ENCODE measurements at places on chromosomes 3 and 15. TPM values are rescaled to one million over a fixed set of nuclear protein-coding genes. Genes with fewer than 3 reads are reported as not detected.

- H3K27ac ChIP-seq = peak overlapping the region; percentile 88
- H3K27me3 ChIP-seq = no peaks in the 10 kb centered on the region
- peaks cover 9% of the 10 kb centered on the region for H3K36me3 ChIP-seq
- peak; percentile 76 for DNase-seq
- H3K4me1 ChIP-seq = peaks cover 27% of the 10 kb centered on the region
Observed at GRCh38 chr15:66730168-66731021, 28.4 kb downstream of the SMAD6 start.

- no peak for DNase-seq
- H3K27ac ChIP-seq = no peak overlapping the region
- H3K4me1 ChIP-seq = no peaks in the 10 kb centered on the region
- H3K36me3 ChIP-seq = no peaks in the 10 kb centered on the region
- no peak overlapping the region for H3K4me3 ChIP-seq
- peaks cover 45% of the 10 kb centered on the region for H3K27me3 ChIP-seq
Observed at GRCh38 chr3:49654955-49655556, 19.1 kb upstream of the APEH start.

DNA sequence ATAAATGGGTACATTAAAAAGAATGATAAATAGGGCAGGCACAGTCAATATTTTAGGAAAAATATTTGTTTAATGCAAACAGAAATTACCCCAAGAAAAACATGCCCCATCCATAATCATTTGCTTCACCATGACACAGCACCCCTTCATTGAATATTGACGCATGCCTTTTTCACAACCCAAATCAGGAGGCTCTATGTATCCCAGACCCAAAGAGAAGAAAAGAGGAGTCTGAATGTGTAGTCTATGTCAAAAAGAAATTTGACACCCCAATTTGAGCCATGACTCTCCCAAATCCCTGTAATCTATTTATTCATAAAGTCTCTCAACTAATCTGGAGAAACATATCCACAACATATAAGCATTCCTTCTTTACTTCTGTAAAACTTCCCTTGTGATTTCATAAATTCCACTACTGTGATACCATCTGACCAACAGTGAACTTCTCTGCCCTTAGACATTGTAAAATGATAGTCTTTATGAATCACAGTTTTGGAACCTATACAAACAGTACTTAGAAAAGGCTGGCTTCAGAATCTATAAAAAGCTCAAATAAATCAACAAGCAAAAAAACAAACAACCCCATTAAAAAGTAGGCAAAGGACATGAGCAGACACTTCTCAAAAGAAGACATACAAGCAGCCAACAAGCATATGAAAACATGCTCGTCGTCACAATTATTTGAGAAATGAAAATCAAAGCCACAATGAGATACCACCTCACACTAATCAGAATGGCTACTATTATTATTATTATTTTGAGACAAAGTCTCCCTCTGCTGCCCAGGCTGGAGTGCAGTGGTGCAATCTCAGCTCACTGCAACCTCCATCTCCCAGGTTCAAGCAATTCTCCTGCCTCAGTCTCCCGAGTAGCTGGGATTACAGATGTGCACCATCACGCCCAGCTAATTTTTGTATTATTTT lies 53.4 kb upstream of the XRN1 start:
- no peak overlapping the region for H3K27ac ChIP-seq
- H3K36me3 ChIP-seq = peaks cover 4% of the 10 kb centered on the region
- H3K4me3 ChIP-seq = no peak overlapping the region
- H3K27me3 ChIP-seq = no peaks in the 10 kb centered on the region
- peak; percentile 89 for DNase-seq

GRCh38 chr3:136428167-136428566 lies 178.0 kb downstream of the PCCB start:
- H3K36me3 ChIP-seq = peaks cover 16% of the 10 kb centered on the region
- H3K27me3 ChIP-seq = no peaks in the 10 kb centered on the region
- no peak overlapping the region for H3K4me3 ChIP-seq
- H3K27ac ChIP-seq = no peak overlapping the region
- no peaks in the 10 kb centered on the region for H3K4me1 ChIP-seq

DNA sequence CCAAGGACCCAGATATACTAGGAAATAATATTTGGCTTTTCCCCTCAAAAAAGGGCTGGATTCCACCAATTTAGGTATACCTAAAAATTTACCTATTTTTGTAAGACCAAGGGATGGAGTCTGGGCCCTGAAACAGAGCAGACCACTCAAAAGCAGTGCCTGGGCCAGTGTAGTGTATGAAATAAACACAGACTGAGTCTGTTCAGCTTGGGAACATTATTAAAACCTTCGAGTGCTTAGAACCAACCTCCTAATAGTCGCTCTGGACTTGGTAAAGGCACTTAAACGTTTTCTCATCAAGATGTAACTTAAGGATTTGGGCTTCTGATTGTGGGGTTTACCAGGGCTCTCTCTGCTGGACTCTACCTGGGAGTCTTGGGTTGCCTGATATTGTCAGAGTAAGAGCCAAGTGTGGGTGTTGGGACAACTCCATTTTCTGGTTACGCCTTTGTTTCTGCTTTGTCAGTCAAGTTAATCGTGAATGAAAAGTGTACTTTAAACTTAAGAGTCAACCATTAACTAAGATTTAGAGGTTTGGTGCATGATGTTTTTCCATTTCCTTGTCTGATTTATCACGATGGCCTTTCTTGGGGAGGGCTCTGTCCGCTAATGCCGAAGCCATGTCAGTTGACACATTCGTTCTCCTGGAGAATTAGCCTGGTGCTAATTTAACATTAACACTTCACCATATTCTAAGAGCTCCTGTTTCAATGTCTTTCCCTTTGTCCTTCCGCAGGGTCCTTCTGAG lies 221.0 kb upstream of the TPM1 start:
- peaks cover 11% of the 10 kb centered on the region for H3K4me1 ChIP-seq
- H3K27ac ChIP-seq = no peak overlapping the region
- no peaks in the 10 kb centered on the region for H3K27me3 ChIP-seq
- no peak for DNase-seq
- H3K4me3 ChIP-seq = no peak overlapping the region

DNA sequence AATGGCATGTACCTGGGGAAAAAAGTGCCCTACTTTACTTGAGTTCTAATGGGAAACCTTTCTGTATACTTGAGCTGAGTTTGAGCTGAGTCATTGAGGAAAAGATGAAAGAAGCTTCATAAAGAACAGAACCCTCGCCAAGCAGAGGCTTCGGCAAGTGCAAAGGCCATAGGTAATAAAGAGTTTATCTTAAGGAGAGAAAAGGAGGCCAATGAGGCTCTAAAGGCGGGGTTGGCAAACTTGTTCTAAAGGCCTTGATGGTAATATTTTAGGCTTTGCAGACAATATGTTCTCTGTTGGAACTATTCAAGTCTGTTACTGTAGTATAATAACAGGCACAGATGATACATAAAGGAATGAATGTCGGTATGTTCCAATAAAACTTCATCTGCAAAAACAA lies 17.6 kb upstream of the TRAT1 start:
- no peaks in the 10 kb centered on the region for H3K36me3 ChIP-seq
- no peaks in the 10 kb centered on the region for H3K4me1 ChIP-seq
- no peaks in the 10 kb centered on the region for H3K27me3 ChIP-seq
- no peak for DNase-seq
- no peak overlapping the region for H3K4me3 ChIP-seq

DNA sequence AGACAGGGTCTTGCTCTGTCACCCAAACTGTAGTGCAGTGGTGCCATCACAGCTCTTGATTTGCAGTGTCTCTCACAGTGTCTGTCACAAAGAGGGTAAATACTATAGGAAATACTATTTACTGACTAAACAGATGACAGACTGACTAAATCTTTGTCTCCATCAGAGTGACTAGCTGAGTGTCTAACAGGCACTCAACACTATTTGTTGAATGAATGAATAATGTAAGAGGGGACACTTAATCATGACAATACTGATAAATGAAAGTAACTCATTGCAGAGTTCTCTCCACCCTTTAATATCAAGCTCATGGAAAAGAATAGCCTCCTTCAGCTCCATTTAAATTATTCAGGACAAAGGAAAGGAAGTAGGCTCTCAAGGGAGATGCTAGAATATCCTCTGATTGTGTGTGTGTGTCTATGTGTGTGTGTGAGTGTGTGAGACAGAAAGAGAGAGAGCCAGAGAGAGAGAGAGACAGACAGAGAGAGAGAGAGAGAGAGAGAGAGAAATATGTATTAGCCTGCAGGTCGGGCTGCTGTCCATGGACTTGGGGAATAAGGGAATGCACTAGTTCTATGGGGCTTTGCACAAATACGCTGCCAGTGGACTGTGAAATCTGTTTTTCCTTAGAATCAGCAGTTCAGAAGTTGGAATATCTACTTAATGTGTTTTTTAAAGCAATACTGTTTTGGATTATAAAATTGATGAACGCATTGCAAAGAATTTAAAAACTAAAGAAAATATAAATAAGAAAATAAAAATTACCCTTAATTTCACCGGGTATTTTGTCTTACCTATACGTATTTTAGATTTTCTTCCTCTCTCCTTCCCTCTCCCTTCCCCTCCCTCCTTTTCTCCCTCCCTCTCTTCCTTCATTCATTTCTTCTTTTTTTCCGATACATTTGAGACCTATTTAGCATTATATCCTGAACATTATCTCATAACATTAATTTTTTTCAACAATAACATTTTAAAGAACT lies 132.9 kb upstream of the LRIG1 start:
- H3K27ac ChIP-seq = no peak overlapping the region
- H3K4me3 ChIP-seq = no peak overlapping the region
- no peaks in the 10 kb centered on the region for H3K36me3 ChIP-seq

DNA sequence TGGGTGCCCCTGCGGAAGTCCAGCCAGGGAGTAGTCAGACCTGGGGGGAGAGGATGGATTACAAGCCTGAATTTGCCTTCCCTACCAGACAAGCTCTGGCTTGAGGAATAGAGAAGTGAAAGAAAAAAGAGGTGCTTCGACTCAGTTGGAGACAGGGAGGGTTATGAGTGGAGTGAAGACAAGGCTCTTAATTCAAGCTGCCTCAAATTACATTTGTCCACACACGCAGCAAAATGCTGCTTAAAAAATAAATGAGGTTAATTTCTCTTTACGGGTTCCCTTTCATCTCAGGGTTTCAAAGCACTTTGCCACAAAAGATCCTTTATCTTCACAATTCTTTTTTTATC lies 49.0 kb upstream of the SLC4A7 start:
- peak; percentile 45 for DNase-seq
- H3K27ac ChIP-seq = peak overlapping the region; percentile 100
- peak overlapping the region; percentile 24 for H3K4me3 ChIP-seq
- no peaks in the 10 kb centered on the region for H3K27me3 ChIP-seq
- H3K4me1 ChIP-seq = peaks cover 21% of the 10 kb centered on the region

GRCh38 chr3:160564949-160565441 lies 376 bp downstream of the KPNA4 start:
- H3K4me3 ChIP-seq = peak overlapping the region; percentile 75
- H3K4me1 ChIP-seq = no peaks in the 10 kb centered on the region

The DNASE1L3 gene
- total RNA-seq = not detected

The PSMD6 gene
- 144 TPM for total RNA-seq

Measured in IMR-90 (cell line).